Neuronal stem cell (in vitro differentiated cells): ENCODE measurements at places on chromosomes 4 and X.

GRCh38 chrX:150767475-150768131 is 74.4 kb downstream of the MTMR1 start:
- DNase-seq: no peak

GRCh38 chr4:76987153-76987591 is 37.6 kb downstream of the SEPTIN11 start:
- no peak for DNase-seq

GRCh38 chr4:20017777-20018115 is 234.0 kb upstream of the SLIT2 start:
- DNase-seq: no peak

DNA sequence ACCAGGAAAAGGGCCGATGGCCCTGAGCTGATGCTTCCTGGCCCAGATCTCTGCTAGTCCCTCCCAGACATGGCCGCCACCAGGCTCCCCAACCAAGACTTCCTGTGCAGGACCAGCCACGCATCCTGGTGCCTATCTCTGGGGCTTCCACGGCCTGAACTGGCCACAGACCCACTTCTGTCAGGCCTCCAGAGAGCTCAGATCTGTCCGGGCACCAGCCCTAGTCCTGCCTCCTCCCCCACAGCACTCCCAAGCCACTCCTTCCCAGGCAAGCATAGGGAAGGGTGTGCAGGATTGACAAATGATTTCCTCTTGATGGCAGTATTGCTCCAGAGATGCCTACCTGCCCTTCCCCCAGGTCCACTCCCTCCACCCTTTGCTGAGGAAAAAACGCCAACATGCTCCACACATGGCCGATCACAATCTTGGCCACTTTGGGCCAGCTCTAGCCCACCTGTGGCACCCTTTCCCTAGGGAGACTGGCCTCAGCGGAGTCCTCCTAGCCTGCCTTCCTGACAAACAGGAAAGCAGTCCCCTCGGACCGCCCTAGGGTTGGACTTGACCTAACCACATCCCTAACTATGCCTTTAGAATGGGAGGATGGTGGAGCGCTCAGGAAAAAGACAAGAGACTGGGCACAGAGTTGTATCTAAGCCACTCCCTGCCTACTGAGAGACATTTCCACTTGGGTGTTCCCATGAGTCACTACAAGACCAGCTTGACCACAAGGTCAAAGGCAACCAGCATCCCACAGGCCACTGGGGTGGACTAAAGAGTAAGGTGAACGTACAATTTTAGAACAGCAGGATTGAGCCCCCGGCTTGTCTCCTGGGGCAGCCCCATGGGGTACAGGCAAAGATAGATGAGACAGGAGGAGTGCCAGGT is 277.5 kb upstream of the AGTR2 start:
- DNase-seq: no peak

GRCh38 chrX:53831662-53832635 is 145.4 kb upstream of the HUWE1 start:
- DNase-seq: peak; percentile 2

DNA sequence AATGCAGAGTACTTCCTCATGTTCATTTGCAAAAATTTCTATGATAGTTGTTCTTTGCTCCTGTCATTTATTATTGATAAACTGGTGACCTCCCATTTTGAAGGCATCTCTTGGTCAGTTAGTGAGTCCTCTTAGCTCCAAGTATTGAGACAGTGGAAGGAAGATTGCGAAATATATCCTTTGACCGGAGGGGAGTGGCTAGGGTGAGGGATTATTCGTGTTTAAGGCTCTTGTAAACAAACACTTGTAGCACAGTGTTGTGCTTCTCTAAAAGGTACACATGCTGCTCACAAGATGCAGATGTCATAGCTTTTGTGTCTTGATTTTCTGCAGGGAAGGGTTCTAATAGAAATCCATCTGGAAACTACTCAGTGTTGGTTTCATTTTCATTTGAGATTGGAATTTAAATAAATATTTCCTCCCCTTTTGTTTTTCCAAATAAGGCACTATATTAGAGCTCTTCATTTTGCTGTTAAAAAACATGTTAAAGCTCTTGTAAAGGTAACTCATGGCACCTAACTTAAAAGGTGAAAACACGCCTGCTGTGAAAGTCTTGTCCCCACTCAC is 21.8 kb downstream of the TXLNG start:
- no peak for DNase-seq

DNA sequence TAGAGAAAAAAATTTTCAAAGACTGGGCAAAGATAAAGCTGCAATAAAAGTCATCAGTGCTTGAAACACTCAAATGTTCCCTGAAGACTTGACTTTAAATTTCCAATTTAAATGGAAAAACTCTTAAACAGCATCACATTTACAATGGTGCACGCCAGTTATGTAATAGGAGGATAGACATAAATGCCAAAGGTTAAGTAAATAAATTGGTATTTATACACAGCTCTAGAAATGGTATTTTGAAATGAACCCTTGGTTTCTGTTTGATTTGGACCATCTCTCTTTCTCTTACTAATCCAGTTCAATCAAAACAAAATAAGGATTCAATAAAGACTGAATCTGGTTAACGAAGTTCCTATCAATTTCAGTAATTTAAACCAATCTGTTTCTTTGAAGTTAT is 272.6 kb downstream of the GPM6A start:
- no peak for DNase-seq

DNA sequence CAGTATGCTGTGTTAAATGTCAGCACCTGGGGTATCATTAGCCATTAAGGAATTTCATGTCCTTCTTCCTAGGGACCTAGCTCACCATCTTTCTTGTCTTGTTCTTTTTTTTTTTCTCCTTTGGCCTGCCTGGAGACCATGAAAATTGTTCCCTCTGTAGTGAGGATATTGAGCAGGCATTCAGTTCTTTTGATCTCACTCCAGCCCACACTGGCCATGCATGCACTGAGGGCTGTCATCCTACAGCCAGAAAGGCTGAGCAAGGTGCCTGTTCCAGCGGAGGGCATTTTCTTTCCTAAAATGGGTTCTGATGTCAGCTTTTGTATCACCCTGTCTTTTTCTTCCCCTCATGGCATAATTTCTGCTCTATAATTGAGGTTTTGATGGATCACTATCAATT is 275.9 kb upstream of the HAND2 start:
- no peak for DNase-seq

DNA sequence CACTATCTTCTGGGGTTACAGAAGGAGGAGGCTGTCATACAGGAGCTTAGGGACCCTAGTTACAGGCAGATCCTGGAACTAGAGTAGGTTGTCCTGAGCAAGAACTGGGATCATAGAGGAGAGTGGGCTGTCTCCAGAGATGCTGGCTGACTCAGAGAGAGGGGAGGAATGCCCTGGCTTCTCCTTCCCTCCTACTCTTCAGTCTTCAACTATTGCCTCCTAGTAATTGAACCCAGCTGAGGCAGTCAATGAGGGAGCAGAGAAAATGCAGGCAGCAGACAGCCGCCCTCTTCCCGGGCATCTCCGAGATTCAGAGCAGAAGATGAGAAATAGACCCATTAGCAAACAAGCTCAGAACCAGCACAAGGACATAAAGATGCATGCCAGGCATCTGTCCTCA is 118.3 kb upstream of the PDE5A start:
- no peak for DNase-seq

DNA sequence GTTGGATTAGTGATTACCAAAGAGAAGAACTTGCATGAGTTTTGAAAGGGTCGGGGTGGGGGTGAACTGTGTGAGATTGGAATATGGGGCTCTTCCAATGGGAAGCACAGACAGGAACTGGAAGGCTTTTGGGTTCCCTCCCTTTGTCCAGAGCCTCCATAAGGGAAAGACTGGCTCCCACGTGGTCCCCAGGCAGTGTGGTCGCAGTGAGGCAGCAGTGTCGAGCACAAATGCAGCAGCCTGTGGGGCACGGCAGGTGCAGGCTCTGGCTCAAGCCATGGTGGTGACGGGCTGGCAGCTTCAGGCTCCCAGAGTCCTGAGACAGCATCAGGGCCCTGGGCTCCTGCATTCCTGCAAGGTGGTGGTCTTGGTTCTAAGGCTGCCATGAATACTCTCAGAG is 45.5 kb downstream of the VCX2 start:
- DNase-seq: no peak

- DNase-seq: no peak
Measured at GRCh38 chrX:38205039-38205438, 15.6 kb downstream of the SRPX start.

DNA sequence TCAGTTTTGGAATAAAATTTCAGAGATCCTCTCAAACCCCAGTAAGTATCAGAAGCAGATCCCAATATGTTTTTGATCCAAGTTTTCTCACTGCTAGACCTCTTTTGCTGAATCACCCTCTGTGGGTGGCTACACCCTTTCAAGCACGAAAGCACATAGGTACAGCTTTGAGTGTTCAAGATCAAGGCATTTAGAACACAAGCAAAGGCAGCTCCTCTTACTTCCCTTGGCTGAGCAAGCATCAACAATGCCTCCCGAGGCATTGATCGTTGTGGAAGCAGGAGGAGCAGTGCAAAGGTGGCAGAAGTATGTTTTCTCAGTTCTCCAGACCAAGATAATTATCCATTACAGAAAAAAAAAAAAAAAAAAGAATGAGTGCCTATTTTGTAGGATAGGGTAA is 72.0 kb upstream of the TSPAN7 start:
- DNase-seq: no peak
